ENCODE measurements at places on chromosomes 1 and 21.

- H3K27ac ChIP-seq: peak overlapping the region; percentile 96
- peak overlapping the region; percentile 6 for H3K4me3 ChIP-seq
- no peaks in the 10 kb centered on the region for H3K27me3 ChIP-seq
These were observed 17.2 kb downstream of the JAK1 start for GRCh38 chr1:64948905-64949833.

DNA sequence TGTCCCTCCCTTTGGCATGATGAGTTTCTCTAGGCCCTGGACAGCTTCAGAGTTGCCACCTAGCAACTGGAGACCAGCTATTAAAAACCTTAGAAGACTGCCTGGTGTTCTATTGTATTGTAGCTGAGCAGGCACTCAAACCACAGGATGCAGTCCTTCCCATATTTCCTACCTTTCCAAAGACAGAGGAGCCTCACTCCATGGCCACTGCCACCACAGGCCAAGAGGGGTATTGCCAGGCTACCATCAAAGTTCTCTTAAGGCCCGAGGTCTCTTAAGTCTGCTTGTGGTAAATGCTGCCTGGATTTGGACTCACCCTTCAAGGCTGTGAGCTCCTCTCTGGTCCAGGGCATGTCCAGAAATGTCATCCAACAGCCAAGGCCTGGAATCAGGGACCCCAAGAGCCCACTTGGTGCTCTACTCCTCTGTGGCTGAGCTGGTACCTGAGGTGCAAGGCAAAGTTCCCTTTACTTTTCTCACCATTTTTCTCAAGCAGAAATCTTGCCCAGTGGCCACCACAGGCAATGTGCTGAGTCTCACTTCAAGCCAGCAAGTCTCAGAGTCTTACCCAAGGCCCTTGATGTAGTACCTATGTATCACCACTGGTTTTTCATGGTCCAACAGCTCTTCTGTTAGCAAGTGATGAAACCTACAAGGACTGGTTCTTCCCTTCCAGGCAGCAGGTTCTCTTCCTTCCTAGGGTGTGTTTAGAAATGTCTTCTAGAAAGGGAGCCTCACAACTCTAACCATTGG lies 269.4 kb downstream of the AMY1C start:
- no peaks in the 10 kb centered on the region for H3K27me3 ChIP-seq
- no peak for DNase-seq
- H3K27ac ChIP-seq: no peak overlapping the region

DNA sequence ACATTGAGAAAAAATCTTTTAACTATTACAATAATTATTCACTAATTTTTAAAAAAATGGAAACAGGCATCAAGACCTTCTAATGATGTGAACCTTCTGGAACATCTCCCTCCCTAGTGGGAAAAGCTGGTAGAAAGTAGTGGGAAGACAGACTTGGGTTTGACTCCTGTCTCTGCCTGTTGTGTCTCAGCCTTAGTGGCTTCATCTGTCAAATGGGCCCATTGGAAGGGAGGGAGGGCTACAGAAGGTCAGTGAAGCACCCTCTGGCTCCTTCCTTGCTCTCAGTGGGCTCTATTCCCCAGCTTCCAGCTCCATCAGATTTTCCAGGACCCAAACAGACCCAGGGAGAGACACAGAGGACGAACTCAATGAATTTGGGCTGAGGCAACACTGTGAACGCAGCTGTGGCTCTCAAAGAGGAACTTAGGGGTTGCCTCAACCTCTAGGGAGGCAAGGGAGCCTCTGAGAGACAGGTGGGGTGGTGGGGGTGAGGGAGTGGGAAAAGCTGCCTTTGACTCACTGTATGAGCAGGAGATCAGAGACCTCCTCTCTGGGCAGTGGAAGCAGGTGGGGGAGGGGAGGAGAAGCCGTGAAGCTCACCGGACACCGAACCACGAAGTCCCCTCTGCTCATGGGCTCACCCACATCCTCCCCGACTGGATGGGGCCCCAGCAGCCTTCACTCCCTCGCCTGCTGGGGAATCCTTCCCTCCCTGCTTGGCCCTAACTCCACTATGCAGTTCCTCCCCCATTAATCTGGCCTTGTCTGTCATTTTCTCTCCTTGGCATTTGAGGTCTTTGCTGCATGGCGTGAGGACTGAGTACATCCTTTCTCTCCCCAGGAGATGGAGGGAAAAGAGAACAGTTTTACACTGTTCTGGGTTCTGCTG lies 4.5 kb downstream of the CNR2 start:
- H3K27me3 ChIP-seq: peaks cover 6% of the 10 kb centered on the region
- H3K36me3 ChIP-seq: no peaks in the 10 kb centered on the region
- no peak overlapping the region for H3K4me3 ChIP-seq

DNA sequence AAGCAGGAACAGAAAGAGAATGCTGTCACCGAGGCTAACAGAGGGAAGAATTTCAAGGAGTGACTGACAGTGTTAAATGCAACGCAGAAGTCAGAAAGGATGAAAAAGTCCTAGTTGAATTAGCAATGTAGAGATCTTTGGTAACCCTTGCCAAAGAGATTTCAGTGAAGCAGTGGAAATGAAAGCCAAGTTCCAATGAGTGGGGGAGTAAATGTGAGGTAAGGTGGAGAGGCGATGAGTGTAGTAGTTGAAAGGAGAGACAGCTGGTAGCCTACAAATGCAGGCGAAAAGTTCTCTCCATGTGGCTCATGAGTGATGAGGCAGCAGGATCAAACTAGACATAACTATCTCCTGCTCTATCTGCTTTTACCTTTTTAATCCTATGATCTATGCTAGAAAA lies 74.6 kb upstream of the IPO9 start:
- no peak overlapping the region for H3K4me3 ChIP-seq
- DNase-seq: no peak
- peaks cover 14% of the 10 kb centered on the region for H3K4me1 ChIP-seq
- no peaks in the 10 kb centered on the region for H3K36me3 ChIP-seq
- H3K27ac ChIP-seq: no peak overlapping the region
- no peaks in the 10 kb centered on the region for H3K27me3 ChIP-seq

Data from Calu3 (cell line).